ENCODE measurements at places on chromosomes 2 and 18. TPM values are rescaled to one million over a fixed set of nuclear protein-coding genes. Genes with fewer than 3 reads are reported as not detected.

GRCh38 chr18:71329563-71329962 is 1040.7 kb downstream of the SOCS6 start:
- DNase-seq, result no peak

GRCh38 chr18:25787276-25787675 is 303.1 kb downstream of the SS18 start:
- no peak for DNase-seq

DNA sequence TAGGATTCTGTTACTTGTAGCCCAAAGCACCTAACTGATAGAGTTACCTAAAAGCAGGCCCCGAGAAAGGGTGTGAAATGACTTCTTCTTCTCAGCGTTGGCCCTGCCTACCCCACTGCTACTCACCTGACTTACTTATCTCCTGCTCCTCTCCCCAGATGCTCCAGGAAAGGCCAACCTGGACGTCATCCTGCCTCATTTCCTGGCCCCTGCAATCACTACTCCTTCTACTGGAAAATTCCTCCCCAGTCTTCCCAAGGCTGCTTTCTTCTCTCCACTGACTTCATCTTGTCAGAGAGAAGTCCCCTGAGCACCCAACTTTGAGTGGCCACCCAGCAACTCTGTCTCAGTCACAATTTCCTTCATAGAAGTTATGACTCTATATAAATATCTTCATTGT is 63.4 kb upstream of the KLF7 start:
- DNase-seq, result no peak

CYP26B1 gene
- 36.6 TPM for total RNA-seq

- DNase-seq, result peak; percentile 57
Measured at GRCh38 chr2:47230418-47230817, 75.3 kb upstream of the STPG4 start.

Data from tibial nerve (tissue), 4 donors.